ENCODE measurements at places on chromosomes 4 and X. TPM values are rescaled to one million over a fixed set of nuclear protein-coding genes. Genes with fewer than 3 reads are reported as not detected.

GRCh38 chr4:83083925-83084475 is 30.5 kb downstream of the PLAC8 start:
- DNase-seq = no peak

- DNase-seq = no peak
Measured at GRCh38 chr4:114226968-114227760, 247.7 kb upstream of the ARSJ start.

The SPARCL1 gene
- 0.96 TPM for total RNA-seq

The CYSLTR1 gene
- not detected for total RNA-seq

The CCNQ gene
- 20.3 TPM for total RNA-seq

The ANK2 gene
- total RNA-seq = 5.6 TPM
